GM13976 (cell line): ENCODE measurements at places on chromosomes 2 and 18.

DNA sequence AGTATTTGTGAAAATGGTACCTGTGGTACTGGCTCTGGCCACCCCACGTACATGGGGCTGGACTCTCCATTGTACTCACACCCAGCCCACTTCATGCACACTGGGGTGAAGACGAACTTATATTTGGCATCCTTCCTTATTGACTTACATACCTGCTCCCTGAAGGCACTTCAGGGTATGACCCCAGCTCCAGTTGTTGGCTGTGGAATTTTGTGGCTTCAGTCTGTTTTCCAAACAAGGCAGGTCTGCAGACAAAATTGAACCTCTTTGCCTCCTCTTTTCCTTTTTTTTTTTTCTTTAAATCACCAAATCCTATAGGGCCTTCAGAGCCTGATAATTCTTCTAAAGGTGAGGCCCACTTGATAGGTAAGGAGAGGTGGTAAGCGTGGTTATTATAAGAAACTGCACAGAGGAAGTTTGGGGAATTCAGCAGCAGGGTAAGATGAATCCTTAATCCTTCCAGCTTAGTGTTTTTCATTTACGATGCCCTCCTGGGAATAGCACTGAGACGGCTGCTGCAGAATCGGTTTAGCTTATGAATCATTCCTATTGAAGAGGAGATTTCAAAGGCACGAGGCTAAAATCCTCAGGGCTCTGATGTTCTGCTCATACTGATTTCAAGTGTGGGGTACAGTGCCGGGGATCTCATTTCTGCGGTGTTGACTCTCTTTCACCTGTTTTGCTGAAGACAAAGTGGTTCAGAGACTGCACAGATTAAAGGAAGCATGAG lies 55.2 kb downstream of the KIF5C start:
- no peak for DNase-seq

- no peak for DNase-seq
Measured at GRCh38 chr2:11154016-11154922, 998 bp upstream of the SLC66A3 start.

DNA sequence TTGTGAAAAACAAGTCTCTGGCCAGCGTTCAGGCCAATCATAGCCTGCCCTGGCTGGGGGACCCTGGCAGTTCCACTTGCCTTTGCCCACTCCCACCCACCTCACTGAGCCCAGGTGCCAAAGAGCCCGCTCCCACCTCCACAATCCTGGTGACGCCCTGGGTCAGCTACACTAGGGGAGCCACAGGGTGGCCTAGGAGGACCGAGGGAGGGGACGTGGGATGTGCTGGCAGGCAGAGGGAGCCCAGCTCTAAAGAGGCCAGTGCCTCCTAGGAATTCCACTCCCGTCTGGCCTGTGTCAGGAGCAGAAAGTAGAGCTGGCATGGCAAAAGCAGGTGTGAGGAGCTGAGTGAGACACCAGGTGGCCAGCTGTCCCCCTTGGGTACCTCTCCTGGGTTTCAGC lies 49.3 kb downstream of the TNS1 start:
- DNase-seq = no peak

DNA sequence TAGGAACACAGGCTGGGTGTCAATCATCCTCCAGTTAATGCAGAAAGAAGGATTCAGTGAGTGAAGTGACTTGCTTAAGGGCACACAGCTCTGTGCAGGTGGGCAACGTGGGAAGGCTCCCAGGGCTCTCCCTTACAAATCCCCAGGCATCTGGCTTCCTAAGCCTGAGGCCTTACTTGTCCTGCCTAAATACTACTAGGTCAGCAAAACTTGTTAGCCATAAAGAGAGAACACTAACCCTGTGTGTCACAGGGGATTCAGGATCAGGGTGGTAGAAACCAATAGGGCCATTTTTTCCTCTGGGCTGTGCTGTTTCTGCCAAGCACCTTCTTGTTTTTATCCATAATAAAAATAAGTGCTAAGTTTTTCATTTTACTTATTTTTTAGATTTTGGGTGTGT lies 55.0 kb downstream of the GATA6 start:
- no peak for DNase-seq

GRCh38 chr18:923144-923866 lies 18.6 kb downstream of the ADCYAP1 start:
- no peak for DNase-seq

DNA sequence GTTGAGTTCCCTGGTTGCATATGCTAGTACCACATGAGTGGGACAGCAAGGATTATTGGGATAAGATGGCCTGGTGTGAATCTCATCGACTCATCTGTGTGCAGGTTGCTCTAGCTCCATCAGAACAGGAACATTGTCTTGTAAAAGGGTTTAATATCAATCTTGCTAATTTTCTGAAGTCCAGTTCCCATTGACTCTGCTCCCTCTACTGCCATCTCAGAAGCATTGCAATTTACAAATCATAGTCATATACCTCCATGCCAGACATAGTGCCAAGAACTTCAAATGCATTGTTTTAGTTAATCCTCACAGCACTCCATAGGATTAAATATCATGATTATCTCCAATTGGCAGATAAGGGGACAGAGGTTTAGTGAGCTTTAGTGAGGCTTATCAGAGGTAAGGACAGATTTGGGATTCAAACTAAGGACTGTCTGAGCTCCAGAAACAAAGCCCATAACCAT lies 4.8 kb upstream of the STAT4 start:
- DNase-seq = peak; percentile 41

DNA sequence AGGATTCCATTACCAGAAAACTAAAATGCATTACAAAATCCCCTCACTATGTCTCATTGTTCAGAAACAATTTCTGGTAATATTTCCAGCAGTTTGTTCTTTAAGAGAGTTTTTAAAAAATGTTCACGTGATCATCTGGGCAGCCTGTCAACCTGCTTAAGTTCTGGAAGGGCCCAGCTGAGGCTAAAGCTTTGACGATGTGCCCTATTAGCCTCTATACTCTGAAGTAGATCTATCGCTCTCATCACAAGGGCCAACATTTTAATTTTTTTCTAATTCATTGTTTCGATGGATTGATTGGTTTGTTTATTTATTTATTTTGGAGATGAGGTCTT lies 205.8 kb downstream of the PRKCE start:
- no peak for DNase-seq

DNA sequence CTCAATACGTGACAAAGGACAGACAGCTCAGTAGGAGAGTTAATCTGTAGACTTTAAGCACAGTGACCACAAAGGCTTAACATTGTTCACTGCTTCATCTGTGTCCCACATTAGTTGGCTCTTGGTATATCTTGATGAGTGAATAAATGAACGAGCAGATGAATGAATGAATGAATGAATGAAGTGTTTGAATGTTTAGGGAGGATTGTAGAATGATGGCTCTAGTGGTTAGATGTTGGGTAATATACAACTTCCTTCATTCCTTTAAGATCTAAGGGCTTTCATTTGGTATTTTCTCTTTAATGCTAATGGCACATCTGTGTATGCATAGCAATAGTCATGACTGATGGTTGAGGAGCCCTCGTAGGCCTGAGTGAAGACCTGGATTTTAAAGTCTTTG lies 40.5 kb downstream of the ZNF407 start:
- DNase-seq = no peak

- DNase-seq = no peak
Measured at GRCh38 chr2:149466635-149467034, 120.9 kb downstream of the MMADHC start.

DNA sequence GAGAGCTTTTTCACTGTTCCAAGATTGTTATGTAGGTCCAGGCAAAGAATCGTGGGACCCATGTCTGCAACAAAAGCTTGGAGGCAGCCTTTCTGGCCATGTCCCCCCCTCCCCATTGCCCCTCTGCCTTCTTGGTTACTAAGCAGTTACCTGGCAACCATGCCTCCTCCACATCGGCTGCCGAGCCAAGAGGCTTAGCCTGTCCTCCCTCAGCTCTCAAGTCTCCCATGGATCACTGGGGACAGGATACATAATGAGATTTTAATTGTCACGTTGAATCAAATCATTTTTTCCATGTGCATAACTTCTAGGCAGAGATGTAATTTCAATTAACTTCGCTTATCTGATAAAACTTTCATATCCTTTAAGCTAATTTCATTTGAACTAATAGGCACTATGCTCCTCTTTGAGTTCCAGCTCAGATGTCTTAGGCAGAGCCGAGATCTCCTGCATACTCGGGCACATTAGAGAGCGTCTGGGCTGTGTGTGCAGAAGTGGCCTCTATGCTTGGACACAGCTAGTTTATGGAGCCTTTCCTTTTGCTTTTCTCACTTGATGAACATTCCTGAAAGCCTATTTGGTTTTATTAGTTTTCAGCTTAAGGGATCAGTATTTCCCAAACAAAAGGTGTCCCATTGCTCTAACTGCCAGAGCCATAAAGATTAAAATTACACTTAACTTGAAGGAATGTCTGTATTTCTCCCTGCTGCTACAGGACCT lies 80.7 kb downstream of the LYPD1 start:
- no peak for DNase-seq

DNA sequence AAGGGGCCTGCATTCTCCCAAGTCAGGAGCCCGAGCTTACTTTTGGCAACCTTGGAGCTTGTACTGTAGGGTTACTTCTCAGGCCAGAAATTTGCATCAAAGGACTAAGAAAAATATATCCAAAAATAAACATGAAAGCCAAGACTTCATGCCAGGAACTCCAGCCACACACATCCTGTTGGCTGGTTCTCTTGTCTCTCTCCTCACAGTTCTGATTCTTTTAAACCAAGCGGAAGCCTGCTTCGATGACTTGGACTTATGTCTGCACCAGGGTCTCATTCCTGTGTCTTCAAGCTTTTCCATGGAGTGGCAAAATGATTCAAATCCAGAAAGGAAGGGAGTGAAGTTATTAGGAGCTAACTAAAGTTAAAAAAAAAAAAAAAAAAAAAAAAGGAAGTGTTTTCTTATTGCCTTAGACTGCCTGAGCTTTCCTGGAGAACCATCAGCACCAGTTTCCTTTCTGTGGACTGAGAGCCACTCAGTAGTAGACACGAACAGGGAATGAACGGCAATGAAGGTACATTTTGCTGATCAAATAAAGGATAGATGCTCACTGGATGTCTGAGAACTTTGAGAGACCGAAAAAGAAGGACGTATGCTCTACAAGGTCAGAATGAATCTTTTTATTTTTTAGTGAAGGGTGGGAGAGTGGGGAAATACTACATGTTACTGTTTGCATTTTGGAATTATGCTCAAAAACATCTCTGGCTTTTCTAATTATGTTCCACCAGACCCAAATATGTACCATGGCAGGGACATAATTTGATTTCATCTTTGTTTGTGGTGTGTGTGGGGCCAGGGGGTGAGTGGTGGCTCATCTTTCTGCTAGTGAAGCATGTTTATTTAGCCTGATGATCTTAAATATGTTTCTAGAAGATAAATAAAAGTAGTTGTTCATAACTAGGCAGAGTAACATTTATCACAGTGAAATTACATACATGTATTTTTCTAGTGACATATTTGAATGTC lies 86.0 kb downstream of the RAPGEF4 start:
- DNase-seq = no peak

DNA sequence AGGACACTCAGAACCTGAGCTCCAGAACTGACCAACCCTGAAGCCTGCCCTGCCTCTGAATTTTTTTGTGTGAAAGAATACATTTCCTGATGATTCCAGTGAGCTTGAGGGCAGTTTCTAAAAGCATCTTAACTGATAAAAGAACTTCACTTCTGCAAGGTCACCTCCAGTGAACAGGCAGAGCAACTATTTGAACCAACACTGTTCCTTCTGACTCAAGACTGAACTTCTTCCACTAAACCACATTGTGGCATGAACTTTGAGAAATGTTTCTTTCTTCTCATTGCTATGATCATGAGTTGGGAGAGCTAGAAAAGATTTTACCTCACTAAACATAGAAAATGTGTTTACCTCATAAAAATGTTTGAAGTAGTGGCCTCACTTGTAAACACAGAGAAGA lies 83.8 kb upstream of the SERTAD2 start:
- peak; percentile 40 for DNase-seq

GRCh38 chr2:150383587-150383986 lies 103.9 kb downstream of the RND3 start:
- DNase-seq = no peak

DNA sequence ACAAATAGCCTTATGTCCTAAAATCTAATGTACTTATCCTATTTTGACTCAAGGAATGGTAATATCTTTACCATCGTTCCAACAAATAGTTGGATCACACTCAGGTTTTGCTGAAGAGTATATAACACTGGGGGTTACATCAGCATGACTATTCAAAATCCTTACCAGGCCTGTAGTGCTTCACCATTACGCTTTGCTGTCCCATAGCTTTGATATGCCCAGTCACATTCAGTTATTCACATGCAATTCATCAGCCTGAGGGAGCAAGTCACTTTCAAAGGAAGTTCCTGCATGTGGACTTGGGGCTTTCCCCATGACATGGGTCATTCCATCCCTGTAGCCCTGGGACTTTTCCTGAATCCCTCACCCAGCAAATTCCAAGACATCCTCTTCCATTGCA lies 39.6 kb downstream of the FTCDNL1 start:
- DNase-seq = no peak

- DNase-seq = no peak
Measured at GRCh38 chr18:74722237-74722636, 124.6 kb downstream of the ZNF407 start.

DNA sequence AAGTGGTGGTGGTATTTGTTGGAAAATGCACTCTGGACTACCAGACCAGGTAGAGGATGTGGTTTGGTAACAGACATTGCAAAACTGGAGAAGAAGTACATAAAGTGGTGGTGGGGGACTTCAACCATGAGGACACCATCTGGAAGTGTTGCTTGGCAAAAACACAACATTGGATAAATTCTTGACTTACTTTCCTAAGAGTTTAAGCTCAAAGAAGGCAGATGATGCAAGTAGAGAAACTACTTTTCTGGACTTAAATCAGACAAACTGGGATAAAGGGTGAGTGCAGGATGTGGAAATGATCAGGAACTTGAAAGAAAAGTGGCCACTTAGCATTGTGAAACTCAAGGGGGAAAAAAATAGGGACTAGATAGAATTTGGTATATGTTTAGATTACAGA lies 487.4 kb downstream of the ZEB2 start:
- no peak for DNase-seq
